ENCODE measurements at places on chromosomes 6 and 20. TPM values are rescaled to one million over a fixed set of nuclear protein-coding genes. Genes with fewer than 3 reads are reported as not detected.

The OR2B6 gene
- not detected for total RNA-seq

The CGA gene
- total RNA-seq: not detected

The ZC2HC1B gene
- not detected for total RNA-seq

The MACROD2 gene
- not detected for total RNA-seq

The LY6G6D gene
- not detected for total RNA-seq

The CASS4 gene
- 3.7 TPM for total RNA-seq

The SMIM28 gene
- total RNA-seq: not detected

The EEF1E1 gene
- 76.0 TPM for total RNA-seq

The THBS2 gene
- total RNA-seq: not detected

The STMND1 gene
- 0.40 TPM for total RNA-seq

The TMEM151B gene
- not detected for total RNA-seq

The CST5 gene
- total RNA-seq: not detected

The FAM217A gene
- not detected for total RNA-seq

DNA sequence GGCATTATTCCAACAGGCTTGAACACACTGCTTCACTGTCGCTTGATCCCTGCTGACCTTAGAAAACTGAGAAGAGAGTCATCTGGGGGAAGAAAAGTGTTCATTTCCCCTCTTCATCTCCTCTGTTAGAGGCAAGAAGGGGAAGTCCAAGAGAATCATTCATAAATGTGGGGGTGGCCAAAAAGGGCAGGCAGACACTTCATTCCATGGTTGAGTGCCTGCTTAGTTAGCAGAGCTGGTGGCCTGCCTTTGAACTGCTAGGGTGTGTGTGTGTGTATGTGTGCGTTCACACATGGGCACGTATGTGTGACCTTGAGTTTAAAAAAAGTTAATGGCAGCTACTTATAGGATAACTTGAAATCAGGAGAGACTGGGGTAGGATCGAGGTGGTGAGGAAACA, 39.4 kb upstream of the RFPL4B start:
- DNase-seq: no peak
- peaks cover 4% of the 10 kb centered on the region for H3K27me3 ChIP-seq
- H3K4me1 ChIP-seq: no peaks in the 10 kb centered on the region
- H3K27ac ChIP-seq: no peak overlapping the region

- H3K36me3 ChIP-seq: no peaks in the 10 kb centered on the region
- no peak for DNase-seq
- H3K4me1 ChIP-seq: no peaks in the 10 kb centered on the region
- H3K27me3 ChIP-seq: no peaks in the 10 kb centered on the region
- H3K27ac ChIP-seq: no peak overlapping the region
Measured at GRCh38 chr6:56096946-56097621, 150.3 kb downstream of the COL21A1 start.

GRCh38 chr6:18538315-18538714, 151.2 kb downstream of the RNF144B start:
- H3K4me1 ChIP-seq: no peaks in the 10 kb centered on the region
- H3K36me3 ChIP-seq: no peaks in the 10 kb centered on the region
- no peak for DNase-seq
- no peak overlapping the region for H3K27ac ChIP-seq

DNA sequence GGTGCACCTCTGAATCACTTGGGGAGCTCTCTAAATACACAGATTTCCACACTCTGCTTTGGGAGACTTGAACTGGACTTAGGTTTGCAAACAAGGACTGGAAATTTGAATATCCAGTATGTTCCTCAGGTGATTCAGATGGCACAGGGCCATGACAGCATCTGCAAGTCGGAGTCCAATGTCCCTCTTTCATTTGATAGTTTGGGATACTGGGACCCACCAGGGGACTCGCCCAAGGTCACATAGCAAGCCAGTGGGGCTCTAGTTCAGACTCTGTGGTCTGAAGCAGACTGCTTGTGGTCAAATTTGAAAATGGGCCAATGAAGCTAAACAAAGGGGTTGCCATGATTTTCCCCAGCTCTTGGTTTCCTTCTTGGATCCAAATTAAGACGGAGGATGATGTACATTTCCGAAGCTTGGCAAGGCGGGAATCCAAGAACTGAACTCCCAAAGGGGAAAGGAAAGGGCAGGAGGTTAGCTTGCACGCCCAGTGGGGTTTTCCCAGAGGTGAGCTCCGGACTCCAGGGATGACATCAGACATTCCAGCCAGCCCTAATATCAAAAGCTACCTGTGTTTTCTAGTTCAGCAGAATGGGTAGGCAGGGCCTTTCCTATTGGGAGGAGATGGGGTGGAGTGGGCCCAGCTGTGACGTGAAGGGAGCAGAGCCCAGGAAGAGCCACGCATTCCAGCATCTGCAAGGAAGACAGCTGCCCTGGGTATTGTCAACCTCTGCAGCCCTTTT, 3.4 kb upstream of the SYS1 start:
- H3K27me3 ChIP-seq: no peaks in the 10 kb centered on the region
- H3K4me1 ChIP-seq: peaks cover 12% of the 10 kb centered on the region
- no peak for DNase-seq
- H3K36me3 ChIP-seq: no peaks in the 10 kb centered on the region

GRCh38 chr6:27547157-27548075, 74.5 kb upstream of the ZNF184 start:
- no peak overlapping the region for H3K4me3 ChIP-seq
- DNase-seq: no peak
- H3K27me3 ChIP-seq: peaks cover 55% of the 10 kb centered on the region
- no peaks in the 10 kb centered on the region for H3K36me3 ChIP-seq
- H3K4me1 ChIP-seq: no peaks in the 10 kb centered on the region

GRCh38 chr20:15395457-15395856, 1058.0 kb upstream of the FLRT3 start:
- H3K4me1 ChIP-seq: no peaks in the 10 kb centered on the region
- H3K4me3 ChIP-seq: no peak overlapping the region
- no peaks in the 10 kb centered on the region for H3K27me3 ChIP-seq
- no peaks in the 10 kb centered on the region for H3K36me3 ChIP-seq
- no peak overlapping the region for H3K27ac ChIP-seq

DNA sequence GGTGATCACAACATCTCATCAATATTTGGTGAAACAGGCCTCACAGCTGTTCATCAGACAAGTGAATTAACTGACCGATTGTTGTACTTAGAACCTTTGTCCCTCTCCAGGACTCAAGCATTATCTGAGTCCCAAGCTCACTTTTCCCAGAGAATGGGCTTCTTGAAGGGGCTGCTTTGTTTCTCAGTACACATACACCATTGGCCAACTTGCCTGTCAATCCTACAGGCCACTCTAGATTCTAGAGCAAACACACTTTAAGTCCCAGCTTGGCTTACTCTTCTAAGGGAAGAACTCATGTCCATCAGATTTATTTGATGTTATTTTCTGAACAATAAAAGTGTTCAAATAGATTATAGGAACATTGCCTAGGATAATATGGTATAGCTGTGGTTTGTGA, 249.5 kb downstream of the BCKDHB start:
- no peaks in the 10 kb centered on the region for H3K36me3 ChIP-seq
- no peak for DNase-seq
- H3K27me3 ChIP-seq: no peaks in the 10 kb centered on the region
- no peaks in the 10 kb centered on the region for H3K4me1 ChIP-seq

GRCh38 chr6:12892151-12892550, 175.6 kb downstream of the PHACTR1 start:
- no peak overlapping the region for H3K4me3 ChIP-seq
- H3K27me3 ChIP-seq: no peaks in the 10 kb centered on the region
- H3K4me1 ChIP-seq: no peaks in the 10 kb centered on the region
- no peak overlapping the region for H3K27ac ChIP-seq
- no peak for DNase-seq

DNA sequence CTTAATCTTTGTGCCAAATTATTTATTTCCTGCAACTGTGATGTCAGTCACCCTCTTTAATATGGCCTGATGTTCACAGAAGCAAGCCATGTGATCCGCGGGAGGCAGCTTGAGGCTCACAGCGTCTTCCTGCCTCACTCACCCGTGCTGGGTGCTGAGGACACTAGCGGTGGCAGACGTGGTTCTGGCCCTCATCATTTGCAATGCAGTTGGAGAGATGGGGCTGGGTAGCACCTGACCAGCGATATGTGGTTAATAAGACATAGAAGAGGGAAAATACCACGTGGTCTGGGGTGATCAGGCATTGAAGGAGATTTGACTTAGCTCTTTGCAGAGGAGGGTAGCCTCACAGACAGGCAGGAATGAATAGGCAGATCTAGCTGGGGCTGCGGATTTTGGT, 264.7 kb downstream of the TMEM242 start:
- no peak overlapping the region for H3K4me3 ChIP-seq
- no peaks in the 10 kb centered on the region for H3K36me3 ChIP-seq
- DNase-seq: no peak
- H3K27ac ChIP-seq: no peak overlapping the region
- H3K4me1 ChIP-seq: peaks cover 32% of the 10 kb centered on the region

- no peak overlapping the region for H3K4me3 ChIP-seq
- H3K36me3 ChIP-seq: no peaks in the 10 kb centered on the region
- no peak overlapping the region for H3K27ac ChIP-seq
- no peaks in the 10 kb centered on the region for H3K27me3 ChIP-seq
Measured at GRCh38 chr6:16511040-16511660, 250.1 kb downstream of the ATXN1 start.

DNA sequence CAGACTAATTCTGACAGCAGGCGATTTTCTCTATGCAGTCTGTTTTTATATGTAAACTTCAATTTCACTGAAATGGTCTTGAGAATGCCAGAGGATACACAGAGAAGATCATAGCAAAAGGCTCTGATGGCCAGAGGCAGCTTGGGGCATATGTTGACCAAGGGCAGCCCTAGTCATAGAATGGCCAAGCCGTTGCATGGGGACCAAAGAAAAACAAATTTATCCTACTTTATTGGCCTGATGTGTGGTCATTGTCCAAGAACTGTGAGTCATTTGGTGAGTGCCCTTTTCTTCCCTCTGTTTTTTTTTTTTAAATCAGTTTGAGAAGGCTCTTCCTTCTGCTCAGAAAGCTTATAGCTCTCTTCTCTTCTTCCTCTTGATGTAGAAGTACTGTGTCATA, 5.8 kb downstream of the HDGFL1 start:
- no peak overlapping the region for H3K4me3 ChIP-seq
- H3K36me3 ChIP-seq: no peaks in the 10 kb centered on the region
- no peaks in the 10 kb centered on the region for H3K4me1 ChIP-seq
- H3K27me3 ChIP-seq: no peaks in the 10 kb centered on the region

DNA sequence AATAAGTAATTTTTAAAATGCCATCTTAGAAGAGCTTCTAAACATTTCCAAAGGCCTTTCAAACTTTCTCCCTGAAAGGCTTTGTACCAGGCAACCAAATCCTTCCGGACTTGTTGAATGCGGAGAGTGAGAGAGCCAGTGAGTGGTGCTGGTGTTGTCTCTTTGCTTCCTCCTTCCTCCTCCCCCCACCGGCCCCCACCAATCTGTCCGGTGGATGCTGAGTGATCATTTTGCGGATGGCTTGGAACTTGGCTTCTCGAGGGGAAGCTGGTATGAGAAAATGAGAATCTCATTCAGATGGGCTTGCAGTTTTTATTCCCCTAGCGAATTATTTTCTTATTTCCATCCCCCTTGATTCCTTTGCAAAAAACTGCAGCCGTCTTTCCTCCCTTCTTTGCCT, 97.3 kb downstream of the ANKRD60 start:
- peaks cover 7% of the 10 kb centered on the region for H3K27me3 ChIP-seq
- no peaks in the 10 kb centered on the region for H3K36me3 ChIP-seq
- DNase-seq: no peak
- no peak overlapping the region for H3K27ac ChIP-seq
- no peak overlapping the region for H3K4me3 ChIP-seq

DNA sequence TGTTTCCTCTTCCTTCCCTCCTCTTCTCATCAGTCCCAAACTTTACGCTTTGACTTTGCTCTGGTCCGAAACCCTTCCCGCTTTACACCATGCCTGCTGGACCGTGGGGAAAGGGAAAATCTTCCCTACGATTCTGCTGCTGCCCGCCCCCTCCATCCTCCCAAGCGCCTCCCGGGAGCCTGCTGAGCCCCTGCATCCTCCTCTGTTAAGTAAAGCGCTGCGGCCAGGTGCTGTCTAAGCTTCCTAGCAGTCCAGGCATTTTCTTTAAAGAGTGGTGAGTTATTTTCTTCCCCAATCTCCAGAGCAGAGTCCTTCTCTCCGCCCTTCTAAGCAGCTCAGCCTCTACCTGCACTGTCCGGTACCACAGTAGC, 376.3 kb downstream of the RNGTT start:
- H3K4me3 ChIP-seq: no peak overlapping the region
- no peak for DNase-seq

DNA sequence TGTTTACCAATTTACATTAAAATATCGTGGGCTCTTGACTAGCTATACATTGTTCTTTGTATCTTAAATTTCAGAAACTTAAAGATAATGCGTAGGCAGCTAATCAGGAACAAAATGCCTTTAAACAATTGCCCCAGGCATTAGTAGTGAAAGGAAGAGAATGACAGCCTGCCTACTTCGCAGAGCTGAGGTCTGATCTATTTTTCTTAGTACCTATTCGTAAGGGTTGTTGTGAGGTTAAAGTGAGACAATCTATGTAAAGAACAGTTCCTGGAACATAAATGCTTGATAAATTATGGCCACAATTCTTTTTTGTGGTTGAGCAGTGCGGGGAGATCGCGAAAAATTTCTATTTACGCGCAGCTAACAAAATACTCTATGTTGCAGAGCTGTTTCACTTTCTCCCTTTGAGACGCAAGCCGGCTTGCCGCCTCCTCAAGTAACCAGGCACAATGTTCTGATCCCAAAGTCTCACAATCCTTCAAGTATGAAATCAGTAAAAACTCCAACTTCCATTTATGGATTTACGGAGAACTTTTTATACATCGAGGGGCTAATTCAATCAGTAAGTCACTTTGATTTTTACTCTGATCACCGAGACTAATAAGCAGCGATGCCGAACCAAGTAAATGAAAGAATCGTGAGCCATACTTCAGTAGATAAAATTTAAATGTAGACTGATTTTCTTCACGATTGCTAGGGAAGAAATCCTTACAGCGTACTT, 878 bp upstream of the PNRC1 start:
- H3K4me3 ChIP-seq: peak overlapping the region; percentile 90
- DNase-seq: peak; percentile 35
- H3K4me1 ChIP-seq: peaks cover 31% of the 10 kb centered on the region

GRCh38 chr6:34912715-34913464, 23.8 kb downstream of the ANKS1A start:
- no peak overlapping the region for H3K27ac ChIP-seq
- peak; percentile 53 for DNase-seq
- no peaks in the 10 kb centered on the region for H3K36me3 ChIP-seq
- H3K27me3 ChIP-seq: no peaks in the 10 kb centered on the region

GRCh38 chr6:136317021-136317694, 27.5 kb upstream of the BCLAF1 start:
- H3K4me3 ChIP-seq: no peak overlapping the region
- no peaks in the 10 kb centered on the region for H3K4me1 ChIP-seq
- H3K36me3 ChIP-seq: no peaks in the 10 kb centered on the region
- peak; percentile 40 for DNase-seq
- H3K27ac ChIP-seq: no peak overlapping the region
- peaks cover 4% of the 10 kb centered on the region for H3K27me3 ChIP-seq

- no peaks in the 10 kb centered on the region for H3K36me3 ChIP-seq
- H3K4me3 ChIP-seq: no peak overlapping the region
- no peak overlapping the region for H3K27ac ChIP-seq
- no peak for DNase-seq
- H3K27me3 ChIP-seq: peaks cover 17% of the 10 kb centered on the region
Measured at GRCh38 chr6:40755749-40756452, 168.7 kb upstream of the LRFN2 start.

GRCh38 chr6:148445620-148446019, 103.0 kb downstream of the SASH1 start:
- H3K4me1 ChIP-seq: no peaks in the 10 kb centered on the region
- H3K4me3 ChIP-seq: no peak overlapping the region
- H3K27me3 ChIP-seq: no peaks in the 10 kb centered on the region
- H3K27ac ChIP-seq: no peak overlapping the region
- no peak for DNase-seq

GRCh38 chr6:6479785-6480184, 108.7 kb upstream of the LY86 start:
- H3K27ac ChIP-seq: no peak overlapping the region
- no peak overlapping the region for H3K4me3 ChIP-seq
- DNase-seq: no peak
- H3K27me3 ChIP-seq: no peaks in the 10 kb centered on the region
